ENCODE measurements at places on chromosomes 2 and 18.

DNA sequence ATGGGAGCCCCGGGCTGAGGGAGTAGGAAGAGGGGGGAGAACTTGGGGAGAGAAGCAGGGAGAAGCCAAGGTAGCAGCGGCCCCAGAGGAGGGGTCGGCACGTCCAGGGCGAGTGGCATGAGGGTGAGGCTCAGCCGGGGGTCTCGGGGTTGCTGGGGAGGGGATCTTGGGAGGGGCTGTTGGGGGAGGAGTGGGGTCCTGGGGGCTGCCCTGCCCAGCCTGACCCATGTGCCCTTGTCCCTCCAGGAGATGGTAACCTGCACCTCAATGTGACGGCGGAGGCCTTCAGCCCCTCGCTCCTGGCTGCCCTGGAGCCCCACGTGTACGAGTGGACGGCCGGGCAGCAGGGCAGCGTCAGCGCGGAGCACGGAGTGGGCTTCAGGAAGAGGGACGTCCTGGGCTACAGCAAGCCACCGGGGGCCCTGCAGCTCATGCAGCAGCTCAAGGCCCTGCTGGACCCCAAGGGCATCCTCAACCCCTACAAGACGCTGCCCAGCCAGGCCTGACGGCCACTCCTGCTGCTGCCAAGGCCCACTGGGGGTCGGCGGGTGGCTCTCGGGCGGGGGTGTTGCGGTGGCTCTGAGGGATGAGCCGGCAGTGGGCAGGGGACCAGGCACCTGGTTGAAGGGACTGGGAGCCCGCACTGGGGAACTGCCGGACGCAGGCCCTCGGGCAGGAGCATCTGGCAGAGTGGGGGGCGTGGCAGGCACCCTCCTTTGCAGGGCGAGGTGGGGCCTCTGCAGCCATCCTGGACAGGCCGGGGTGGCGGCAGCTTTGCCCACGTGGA, 9.0 kb upstream of the GAL3ST2 start:
- no peak for DNase-seq

GRCh38 chr18:10247021-10247741, 207.3 kb upstream of the APCDD1 start:
- no peak for DNase-seq

DNA sequence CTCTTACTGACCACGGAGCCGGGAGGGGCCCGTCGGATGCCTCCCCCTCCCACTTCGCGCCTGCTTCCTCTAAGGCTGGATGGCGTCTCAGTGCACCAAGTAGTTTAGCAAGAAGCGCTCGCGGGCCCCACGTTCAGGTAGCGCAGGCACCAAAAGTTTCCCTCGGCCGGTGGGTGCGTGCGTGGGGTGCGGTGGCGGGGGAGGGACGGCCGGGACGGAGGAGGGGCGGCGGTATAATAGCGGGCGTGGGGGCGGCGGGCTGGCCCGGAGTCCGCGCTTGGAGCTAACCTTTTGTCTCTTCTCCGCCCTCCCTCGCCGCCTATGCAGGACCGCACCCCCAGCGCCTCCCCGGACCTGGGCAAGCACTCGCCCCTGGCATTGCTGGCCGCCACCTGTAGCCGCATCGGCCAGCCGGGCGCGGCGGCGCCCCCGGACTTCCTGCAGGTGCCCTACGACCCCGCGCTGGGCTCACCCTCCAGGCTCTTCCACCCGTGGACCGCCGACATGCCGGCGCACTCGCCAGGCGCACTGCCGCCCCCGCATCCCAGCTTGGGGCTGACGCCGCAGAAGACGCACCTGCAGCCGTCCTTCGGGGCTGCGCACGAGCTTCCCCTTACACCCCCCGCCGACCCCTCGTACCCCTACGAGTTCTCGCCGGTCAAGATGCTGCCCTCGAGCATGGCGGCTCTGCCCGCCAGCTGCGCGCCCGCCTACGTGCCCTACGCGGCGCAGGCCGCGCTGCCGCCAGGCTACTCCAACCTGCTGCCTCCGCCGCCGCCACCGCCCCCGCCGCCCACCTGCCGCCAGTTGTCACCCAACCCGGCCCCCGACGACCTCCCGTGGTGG, 1.0 kb downstream of the SP5 start:
- no peak for DNase-seq

DNA sequence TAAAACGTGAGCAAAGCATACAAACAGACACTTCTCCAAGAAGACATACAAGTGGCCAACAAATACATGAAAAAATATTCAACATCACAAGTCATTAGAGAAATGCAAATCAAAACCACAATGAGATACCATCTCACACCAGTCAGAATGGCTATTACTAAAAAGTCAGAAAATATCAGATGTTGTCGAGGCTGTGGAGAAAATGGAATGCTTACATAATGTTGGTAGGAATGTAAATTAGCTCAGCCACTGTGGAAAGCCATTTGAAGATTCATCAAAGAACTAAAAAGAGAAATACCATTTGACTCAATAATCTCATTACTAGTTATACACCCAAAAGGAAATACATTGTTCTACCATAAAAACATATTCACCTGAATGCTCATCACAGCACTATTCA, 825.7 kb downstream of the SUCLG1 start:
- no peak for DNase-seq

DNA sequence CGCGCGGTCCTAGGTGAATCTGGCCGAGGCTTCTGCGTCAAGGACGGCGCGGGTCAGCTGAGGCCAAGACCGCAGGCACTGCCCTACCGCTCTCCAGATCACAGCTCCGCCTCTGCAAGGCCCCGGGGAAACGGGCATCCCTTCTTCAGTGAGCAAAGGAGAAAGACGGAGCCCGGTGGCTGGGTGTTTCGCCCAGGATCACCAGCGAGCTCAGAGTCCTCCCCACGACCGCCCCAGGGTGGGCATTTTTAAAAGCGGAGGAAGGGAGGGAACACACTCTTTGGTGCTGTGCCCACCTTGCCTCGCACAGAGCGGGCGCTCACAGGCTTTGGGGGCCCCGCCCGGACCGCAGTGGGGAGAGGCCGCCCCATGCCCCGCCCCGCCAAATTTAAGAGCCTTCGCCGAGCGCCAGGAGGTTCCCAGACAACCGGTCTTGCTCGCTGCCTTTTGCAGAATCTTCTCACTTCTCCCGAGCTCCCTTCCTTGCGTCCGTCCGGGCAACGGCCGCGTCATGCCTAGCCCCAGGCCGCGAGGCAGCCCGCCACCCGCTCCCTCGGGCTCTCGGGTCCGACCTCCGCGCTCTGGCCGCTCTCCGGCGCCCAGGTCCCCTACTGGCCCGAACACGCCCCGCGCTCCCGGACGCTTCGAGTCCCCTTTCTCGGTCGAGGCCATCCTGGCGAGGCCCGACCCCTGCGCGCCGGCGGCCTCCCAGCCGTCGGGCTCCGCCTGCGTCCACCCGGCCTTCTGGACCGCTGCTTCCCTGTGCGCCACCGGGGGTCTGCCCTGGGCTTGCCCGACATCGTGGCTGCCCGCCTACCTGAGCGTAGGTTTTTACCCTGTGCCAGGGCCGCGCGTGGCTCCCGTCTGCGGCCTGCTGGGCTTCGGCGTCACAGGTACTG, at the start of gene NOTO:
TSS of gene NOTO (plus strand) at position 419 of the 899 bp plus-strand sequence. CDS start at position 512, 93 bp downstream.
- DNase-seq, result no peak

- DNase-seq, result no peak
Observed at GRCh38 chr2:240241572-240241971, 101.1 kb upstream of the OTOS start.

GRCh38 chr2:182973441-182974352, 64.6 kb downstream of the NCKAP1 start:
- DNase-seq, result no peak

DNA sequence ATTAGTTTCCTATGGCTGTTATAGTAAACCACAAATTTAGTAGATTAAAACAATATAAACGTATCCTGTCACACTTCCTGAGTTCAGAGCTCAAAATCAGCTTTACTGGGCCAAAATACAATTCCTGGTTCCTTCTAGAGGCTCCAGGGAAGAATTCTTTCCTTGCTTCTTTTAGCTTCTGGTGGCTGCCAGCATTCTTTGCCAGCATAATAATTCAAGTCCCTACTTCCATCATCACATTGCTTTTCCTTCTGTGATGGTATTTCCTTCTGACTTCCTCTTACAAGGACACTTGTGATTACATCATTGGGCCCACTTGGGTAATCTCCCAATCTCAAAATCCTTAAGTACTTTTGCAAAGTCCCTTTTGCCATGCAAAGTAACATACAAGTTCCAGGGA, 40.6 kb downstream of the MOB4 start:
- no peak for DNase-seq

DNA sequence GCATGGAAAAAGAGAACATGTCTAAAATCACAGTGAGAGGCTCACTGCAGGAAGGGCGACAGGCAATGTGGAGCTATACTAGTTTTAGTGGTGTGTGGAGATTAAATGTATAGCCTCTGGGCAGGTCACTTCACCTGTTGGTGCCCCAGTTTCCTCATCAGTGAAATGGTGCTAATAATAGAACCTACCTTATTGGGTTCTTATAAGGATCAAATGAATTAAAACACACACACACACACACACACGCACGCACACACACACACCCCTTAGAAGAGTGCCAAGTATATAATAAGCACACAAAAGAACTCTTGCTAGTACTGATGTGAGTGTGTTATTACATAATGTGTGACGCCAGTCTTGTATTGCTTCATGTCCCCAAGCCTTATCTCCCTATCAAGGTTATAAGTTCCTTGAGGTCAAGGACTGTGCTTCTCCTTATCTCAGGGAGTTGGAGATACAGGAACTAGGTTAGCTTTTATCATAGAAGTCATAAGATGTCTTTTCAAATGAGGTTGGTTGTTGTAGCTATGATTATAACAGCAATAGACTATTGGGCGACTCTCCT, 98.0 kb upstream of the CXCR4 start:
- DNase-seq, result no peak

All from CD4-positive, alpha-beta T cell treated with Interleukin-15 for 1 hour (primary cell).